Fibroblast of skin of back (primary cell): ENCODE measurements at places on chromosomes 6 and 20.
A peak's percentile ranks its signal among the peaks of the same experiment; 100 is the strongest.

DNA sequence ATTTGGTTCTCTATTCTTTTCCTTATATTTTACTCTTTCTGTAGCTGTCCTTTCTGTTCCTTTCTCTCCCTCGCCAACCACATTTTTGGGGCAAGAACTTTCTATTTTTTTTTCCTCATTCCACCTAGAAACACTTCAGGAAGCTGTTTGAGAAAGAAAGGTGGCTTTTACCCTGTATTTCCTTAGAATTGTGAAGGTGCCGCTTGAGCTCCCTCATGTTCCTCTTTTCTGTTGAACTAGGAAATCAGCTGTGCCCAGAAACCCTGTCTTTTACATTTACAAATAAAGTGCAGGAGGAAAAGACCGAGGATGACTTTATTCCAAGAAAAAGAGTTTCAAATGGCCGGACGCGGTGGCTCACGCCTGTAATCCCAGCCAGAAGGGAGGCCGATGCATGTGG, 38.2 kb downstream of the OR2B2 start:
- DNase-seq, result no peak

DNA sequence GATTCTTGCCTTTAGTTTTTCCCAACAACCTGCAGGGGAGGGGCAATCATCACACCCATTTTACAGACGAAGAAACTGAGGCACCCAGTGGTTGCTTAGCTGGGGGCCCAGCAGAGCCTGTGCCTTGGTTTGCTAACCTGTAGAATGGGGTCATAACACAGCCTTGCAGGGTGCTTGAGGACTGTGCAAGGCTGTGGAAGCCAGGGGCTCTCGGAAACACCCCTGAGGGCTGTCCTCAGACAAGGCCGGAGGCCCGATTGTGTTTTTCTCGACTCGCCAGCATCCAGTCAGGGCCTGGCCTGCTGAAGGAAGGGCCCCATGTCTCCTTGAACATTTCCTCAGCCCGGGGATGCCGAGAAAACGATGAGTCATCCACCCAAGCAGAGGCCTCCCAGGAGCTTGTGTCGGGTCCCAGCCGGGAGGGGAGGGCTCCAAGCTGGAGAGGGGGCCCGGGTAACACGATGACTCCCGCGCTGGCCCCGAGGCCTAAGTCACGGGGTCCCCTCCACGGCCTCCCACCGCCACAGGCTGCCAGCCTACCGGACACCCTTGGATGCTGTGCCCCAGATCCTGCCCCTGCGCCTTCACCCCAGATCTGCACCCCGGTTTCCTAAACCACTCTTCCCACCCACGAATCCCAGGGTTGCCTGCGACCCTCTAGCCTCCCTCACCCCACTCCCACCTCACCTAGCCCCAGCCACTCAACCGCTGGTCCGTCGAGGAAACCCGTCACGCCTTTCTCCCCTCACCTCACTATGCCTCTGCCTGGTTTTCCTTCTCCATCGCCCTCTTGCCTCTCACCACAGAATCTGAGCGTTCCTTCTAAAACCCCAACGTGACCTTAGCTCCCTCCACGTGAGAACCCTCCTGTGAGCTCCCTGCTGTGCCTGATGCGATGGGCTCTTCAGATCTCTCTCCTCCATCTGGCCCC, 10.6 kb downstream of the NOL4L start:
- peak; percentile 91 for DNase-seq

GRCh38 chr6:127824061-127824460, 76.8 kb downstream of the THEMIS start:
- peak; percentile 32 for DNase-seq

- no peak for DNase-seq
Observed at GRCh38 chr6:23532227-23532626, 593.8 kb upstream of the NRSN1 start.

DNA sequence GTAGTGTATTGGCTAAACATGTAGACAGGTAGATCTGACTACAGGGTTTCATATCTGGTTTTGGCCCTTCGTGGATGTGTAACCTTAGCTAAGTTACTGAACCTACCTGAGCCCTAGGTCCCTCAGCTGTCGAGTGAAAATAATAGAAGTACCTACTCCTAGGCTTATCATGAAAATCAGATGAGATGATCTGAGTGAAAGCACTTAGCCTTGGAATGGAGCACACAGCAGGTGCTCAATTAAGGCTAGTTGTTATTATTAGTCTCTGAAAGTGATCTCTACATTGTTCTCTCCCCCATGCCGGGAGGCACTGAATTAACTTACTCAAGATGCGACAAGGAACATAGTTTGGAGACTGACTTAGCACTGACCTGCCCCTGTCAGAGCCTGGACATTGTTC, 174.7 kb upstream of the ZNF217 start:
- no peak for DNase-seq

- DNase-seq, result no peak
Observed at GRCh38 chr6:144935661-144936060, 650.5 kb downstream of the UTRN start.

DNA sequence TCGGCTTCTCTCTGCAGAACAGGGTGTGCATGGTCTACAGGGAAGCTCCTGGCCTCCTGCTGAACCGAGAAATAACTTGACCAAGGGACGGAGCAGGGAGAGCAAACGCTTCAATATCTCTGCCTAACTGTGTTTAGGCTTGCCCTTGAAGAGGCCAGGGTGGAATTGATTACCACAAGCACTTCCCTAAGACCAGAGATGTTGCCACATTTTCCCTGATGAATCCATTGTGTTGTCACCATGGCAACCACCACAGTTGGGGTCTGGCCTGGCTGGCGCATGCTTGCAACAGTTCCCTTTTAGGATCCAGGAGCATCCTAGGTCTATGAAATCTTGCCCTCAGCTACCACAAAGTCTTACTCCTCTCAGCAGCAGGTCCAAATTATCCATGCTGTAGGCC, 213.5 kb upstream of the SULF2 start:
- DNase-seq, result peak; percentile 40

GRCh38 chr20:2845607-2846006, 5.1 kb downstream of the VPS16 start:
- DNase-seq, result no peak

DNA sequence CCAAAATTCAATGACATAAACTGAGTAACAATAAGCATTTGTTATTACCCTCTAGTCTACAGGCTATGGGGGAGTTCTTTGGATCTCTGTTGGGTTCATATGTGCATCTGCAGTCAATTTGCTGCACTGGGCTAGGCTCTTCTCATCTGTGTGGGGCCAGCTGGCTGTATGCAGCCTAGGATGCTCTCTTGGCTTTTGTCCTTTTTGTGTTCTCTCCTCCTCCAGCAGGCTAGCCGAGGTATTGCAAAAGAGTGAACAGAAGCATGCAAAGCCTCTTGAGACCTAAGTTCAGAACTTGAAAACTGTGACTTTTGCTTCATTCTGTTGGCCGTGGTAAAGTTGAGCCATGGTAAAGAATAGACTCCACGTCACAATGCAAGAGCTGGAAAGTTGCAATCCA, 62.8 kb upstream of the FOXO3 start:
- peak; percentile 31 for DNase-seq

- DNase-seq, result no peak
Observed at GRCh38 chr6:18784794-18785193, 397.6 kb downstream of the RNF144B start.

- DNase-seq, result peak; percentile 89
Observed at GRCh38 chr20:4546786-4547185, 174.9 kb upstream of the PRND start.

DNA sequence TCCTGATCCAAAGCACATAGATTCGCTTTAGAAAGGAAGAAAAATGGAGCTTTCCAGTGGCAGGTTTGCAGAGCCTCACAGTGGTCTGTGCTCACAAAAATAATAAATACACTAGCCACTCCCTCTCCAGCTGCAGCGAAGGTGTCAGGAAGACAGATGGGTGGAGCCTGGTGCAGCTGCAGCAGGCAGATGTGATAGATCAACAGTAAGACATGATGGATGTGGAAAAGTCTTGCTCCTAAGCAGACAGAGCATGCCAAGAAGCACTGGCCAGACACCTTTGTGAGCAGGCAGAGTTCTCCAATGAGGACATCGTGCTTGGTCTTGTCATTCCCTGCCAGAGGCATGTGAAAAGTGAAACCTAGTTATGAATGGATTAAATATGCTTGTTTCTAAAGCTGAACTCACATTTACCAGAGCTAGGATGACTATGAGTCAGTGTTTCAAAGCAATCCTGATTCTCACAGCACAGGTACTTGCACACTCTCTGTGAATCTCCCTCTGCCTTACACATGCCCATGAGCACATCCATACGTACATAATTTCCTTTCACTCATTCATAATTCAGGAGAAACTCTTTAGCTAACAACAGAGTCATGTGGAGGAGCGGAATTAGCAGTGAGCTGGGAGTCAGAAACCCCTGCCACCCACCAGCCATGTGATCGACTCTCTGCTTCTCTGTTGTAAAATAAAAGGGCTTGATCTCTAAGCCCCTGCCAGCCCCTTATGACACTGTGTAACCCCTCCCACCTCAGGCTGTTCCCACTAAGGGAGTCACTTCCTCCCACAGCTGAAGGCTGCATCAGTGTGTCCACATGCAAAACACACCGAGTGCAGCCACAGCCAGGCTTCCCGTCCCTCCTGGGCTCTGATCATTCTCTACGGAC, 111.2 kb downstream of the SCML4 start:
- DNase-seq, result peak; percentile 44

DNA sequence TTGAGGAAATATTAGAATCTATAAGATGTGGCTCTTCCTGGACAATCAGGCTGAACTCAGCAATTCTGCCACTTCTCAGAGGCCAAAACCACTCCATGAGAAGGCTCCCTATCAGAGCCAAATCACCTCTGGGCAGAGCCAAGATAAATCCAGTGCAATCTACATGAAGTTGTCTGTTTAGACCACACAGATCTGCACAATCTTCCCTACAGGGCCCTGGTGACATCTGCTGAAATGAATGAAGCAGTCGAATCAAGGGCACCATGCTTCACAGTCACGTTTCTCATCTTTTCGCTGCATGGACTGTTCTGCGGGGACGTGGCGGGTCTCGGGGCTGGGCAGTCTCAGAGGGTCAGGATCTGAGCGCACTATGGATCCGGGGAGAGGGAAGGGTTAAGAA, 60.1 kb upstream of the CD93 start:
- no peak for DNase-seq

- DNase-seq, result no peak
Observed at GRCh38 chr6:44737341-44737740, 349.8 kb downstream of the CDC5L start.

DNA sequence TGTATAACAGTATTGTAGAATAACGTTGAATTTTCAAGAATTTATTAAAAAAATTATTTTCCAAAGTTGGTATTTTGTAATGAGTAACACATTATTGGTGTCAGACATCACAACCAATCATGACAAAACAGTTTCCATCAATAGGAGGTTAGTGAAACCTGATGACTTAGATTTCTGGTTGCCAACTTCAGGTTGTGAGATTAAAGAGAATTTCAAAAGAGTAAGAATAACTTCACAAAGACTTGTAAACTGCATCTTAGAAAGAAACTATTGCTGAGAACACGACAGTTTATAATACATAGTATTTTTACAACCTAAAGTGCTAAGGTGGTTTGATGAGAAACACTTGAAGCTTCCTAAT, 159.2 kb upstream of the ARG1 start:
- no peak for DNase-seq

- no peak for DNase-seq
Observed at GRCh38 chr6:45054610-45055009, 273.5 kb upstream of the RUNX2 start.

- DNase-seq, result peak; percentile 42
Observed at GRCh38 chr20:63265891-63266515, 6.6 kb upstream of the ARFGAP1 start.

- DNase-seq, result no peak
Observed at GRCh38 chr6:4786996-4787395, 10.8 kb downstream of the CDYL start.

- peak; percentile 27 for DNase-seq
Observed at GRCh38 chr20:63580796-63581461, 6.9 kb upstream of the HELZ2 start.

- DNase-seq, result peak; percentile 53
Observed at GRCh38 chr20:54061101-54061881, 9.1 kb downstream of the BCAS1 start.

- DNase-seq, result peak; percentile 89
Observed at GRCh38 chr20:50540620-50541605, 30.7 kb downstream of the PTPN1 start.

GRCh38 chr6:79263359-79263758, 28.9 kb upstream of the HMGN3 start:
- no peak for DNase-seq

- no peak for DNase-seq
Observed at GRCh38 chr6:99099243-99099642, 151.5 kb upstream of the FBXL4 start.

- no peak for DNase-seq
Observed at GRCh38 chr6:132892929-132893771, 78.8 kb downstream of the RPS12 start.

GRCh38 chr6:3518356-3519190, 61.7 kb upstream of the SLC22A23 start:
- DNase-seq, result peak; percentile 91

DNA sequence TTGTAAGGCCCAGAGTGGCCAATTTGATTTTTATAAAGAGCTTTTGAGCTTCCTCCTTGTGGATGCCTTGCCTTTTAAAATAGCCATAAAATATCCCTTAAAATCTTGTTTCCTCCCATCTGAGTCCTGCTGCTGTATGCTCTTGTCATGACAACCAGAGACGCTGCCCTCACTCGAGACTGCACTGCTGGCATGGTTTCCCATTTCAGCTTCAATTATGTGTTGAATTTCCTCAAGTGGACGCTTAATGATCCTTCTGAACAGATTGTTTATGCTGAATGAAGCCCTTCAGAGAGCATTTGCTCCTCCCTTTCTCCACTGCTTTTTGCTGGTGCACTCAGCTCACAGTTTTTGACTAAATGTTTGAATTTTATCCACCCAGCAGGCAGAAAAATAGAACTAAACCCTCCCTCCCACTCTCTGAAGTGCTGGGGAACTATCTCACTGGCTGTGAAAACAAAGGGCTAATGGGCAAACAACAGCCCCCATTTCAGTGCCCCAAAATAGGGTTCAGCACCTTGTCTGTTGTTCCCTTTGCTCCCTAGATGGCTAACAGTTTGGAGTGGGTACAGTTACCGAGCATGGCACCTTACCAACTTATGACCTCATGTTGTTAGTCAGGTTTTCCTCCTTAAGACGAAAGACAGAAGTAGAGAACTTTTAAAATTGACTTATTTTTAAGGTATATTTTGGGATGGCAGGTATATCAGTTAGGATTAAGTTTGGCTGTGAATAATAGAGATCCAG, 45.5 kb upstream of the RNF8 start:
- no peak for DNase-seq

DNA sequence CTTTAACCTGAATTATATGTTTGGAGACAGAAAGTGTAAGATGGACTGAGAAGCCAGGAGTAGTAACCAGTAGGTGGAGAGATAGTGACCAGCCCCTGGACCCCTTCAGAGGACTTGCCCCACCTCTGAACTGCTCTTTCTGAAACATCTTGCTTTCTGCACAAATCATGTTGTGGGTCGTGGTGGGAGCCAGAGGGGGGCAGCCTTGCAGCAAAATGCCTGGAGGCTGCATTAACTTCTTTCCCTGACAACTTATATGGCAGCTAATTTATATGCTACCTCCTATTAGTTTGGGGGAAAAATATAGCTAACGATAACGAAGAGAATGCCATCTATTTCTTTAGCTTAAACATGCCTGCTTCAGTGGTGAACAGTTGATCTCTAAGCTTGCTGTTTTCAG, 859.8 kb downstream of the MAFB start:
- DNase-seq, result peak; percentile 35
